ENCODE measurements at places on chromosomes 7 and 10. TPM values are rescaled to one million over a fixed set of nuclear protein-coding genes. Genes with fewer than 3 reads are reported as not detected.

The TLX1 gene
- polyA plus RNA-seq: 0.20 TPM

The CDK5 gene
- 16.4 TPM for polyA plus RNA-seq

The COL17A1 gene
- 0.03 TPM for polyA plus RNA-seq

The HK1 gene
- polyA plus RNA-seq: 1.3 TPM

The ANKRD61 gene
- not detected for polyA plus RNA-seq

The PCBD1 gene
- 98.9 TPM for polyA plus RNA-seq

The CISD1 gene
- 63.4 TPM for polyA plus RNA-seq

The DMBT1 gene
- 0.01 TPM for polyA plus RNA-seq

The GDI2 gene
- 118 TPM for polyA plus RNA-seq

The WDR86 gene
- 2.9 TPM for polyA plus RNA-seq

The NOM1 gene
- 14.2 TPM for polyA plus RNA-seq

The DRGX gene
- polyA plus RNA-seq: not detected

The HPSE2 gene
- 0.01 TPM for polyA plus RNA-seq

The SP8 gene
- polyA plus RNA-seq: not detected

The DEPP1 gene
- 270 TPM for polyA plus RNA-seq

The TRPV6 gene
- not detected for polyA plus RNA-seq

The GSTO2 gene
- 7.9 TPM for polyA plus RNA-seq

Data from HepG2 (cell line).